ENCODE measurements at places on chromosomes 16 and 17.

- no peak for DNase-seq
Observed at GRCh38 chr16:71338632-71339031, 19.9 kb upstream of the CALB2 start.

DNA sequence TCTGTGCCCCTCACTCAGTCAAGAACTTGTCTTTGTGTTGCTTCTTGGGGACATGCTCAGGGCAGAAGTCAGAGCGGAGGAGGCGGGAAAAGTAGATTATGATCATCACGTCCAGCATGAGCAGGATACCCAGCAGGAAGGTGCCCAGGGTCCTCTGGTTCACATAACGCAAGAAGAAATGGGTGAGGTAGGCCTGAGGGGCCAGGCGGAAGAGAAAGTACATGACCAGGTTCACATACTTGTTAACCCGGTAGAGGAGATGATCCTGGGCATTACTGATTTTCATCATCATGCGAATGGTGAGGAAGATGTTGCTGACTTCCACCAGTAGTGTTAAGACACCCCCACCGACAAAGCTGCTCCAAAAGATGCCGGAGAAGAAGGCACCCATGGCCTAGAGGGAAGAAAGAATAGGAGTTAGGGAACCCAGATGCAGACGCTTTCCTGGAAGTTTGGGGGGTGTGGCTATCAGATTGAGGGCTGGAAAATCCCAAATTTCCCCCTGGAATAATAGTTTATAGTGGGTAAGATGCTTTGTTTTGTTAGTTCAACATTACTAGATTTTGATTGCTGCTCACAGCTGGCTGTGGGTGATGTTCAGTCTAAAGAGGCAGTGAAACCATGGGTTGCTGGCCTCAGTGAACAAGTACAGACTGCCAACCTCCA is 1.4 kb downstream of the TLCD1 start:
- no peak for DNase-seq

DNA sequence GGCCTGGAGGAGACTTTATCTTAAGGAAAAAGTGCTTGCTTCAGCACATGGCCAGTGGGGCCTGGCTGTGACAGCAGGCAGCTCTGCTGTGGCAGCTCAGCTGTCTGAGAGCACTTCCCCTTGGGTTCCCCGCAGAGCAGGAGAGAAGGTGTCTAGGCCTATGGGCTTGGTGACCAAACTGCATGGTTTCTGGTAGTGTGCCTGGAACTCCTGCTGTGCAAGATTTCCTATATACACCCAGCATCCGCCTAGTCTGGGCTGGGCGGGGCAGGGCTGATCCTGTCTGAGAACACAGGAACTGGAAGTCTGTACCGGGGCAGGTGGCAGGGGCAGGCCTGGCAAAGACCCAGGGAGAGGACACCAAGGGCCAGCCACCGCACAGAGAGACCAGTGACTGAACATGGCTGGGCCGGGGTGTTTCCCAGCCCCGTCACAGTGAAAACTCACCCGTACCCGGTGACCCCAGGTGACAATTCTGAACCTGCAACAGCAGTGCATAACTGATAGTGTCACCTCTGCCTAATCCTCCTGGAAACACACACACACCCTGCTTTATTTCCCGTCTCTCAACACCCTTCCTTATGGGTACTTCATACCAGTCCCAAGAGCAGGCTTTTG is 39.3 kb downstream of the CHD9 start:
- DNase-seq, result peak; percentile 31

DNA sequence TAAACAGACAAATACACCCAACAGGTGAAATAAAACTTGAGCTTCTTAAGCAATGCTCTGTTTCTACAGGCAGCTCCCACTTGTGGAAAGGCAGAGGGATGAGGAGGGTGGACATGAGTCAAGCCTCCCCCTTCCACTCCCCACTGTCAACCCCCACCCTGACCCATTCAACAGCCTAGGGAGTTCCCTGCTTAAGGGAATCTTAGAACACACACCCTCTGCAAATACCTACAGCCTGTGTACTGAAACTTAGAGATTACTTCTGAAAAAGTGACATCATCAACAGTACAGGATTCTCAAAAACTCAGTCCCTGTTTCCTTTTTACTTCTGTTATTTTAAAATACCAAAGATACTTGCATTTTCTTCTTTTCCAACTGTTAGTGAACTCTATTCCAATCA is 345.4 kb downstream of the SOX9 start:
- DNase-seq, result no peak

- no peak for DNase-seq
Observed at GRCh38 chr16:11697319-11697718, 29.1 kb downstream of the SNN start.

DNA sequence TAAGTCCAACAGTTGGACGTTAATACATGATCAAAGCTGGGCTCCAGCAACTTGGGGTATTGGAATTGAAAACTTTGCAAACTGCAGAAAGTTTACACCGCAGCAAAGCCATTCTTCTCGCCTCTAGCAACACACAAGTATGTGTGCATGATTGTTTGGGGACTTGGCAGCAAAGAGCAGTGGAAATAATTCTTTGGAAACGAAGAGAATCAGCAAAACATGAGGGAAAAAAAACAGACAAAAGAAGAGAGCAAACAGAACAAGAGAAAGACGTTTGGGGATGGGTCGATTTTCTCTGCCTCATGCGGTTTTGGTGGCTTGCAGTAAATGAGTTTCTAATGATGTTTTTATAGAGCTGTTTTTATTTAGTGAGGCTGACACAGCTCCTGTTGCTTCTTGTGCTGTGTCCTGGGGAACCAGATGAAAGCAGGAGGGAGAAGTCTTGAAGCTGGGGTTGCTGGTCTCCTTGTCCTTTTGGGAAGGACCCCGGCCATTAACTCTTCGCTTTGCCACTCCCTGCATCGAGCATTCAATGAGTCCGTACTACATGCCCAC is 502.9 kb downstream of the GRIN2A start:
- no peak for DNase-seq

- no peak for DNase-seq
Observed at GRCh38 chr17:21233581-21234347, 19.4 kb downstream of the NATD1 start.

DNA sequence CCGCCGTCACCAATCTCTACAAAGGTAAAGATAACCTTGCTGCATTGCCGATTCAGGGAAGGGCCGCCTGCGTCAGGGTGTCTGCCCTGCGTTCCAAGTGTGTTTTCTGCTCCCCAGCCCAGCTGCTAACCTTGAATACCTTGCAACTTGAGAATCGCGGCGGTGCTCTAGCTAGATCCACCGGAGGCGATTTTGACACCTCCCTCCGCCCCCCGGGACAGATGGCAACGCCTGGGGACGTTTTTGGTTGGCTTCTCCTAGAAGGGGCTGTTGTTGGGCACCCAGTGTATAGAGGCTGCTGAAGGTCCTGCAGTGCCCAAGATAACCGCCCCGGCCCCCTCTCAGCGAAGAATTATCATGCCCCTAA is 1.5 kb downstream of the HAPSTR1 start:
- DNase-seq, result peak; percentile 21

DNA sequence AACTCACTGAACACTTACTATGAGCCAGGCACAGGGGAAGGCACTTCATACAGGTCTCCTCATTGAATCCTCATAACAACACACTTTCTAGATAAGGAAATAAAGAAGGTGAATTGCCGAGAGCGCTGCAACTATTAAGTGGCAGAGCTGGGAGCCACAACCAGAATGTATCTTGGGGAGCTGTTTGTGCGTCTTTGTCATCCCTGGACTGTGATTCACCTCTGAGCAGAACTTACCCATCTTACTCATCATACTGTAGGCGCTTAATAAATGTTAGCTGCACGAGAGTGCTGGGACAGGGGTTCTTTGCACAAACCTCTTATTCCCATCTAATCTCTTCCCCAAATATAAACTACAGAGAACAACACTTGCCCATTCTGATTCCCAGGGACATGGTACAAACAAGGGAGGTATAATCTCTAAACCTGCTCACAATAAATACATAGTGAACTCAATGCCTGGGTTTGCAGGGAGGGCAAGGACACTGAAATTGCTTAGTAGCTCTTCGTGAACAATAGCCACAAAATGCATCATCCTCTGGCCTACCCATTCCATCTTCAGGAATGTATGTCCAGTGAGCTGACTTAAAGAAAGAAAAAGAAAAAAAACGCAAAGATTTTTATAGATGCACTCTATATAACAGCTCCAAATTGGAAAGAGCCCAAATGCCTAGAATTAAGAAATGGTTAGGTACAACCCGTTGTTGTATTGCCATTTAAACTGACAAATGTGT is 43.0 kb downstream of the MYO18A start:
- peak; percentile 35 for DNase-seq

DNA sequence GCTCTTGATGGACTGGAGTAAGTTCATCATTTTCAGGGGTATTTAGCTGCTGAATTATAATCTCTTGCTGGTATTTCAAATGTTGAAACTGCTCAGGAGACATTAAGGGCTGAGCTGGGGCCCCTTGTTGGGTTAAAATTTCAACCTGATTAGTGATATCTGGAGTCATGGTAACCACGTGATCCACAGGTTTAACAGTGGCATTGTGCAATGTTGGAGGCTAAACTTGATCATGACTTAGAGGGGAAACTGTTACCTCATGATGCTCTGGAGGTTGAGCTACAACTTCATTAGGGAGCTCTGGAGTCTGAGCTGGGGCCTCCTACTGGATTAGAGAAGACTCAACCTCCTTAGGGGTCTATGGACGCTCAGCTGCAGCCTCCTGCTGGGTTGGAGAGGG is 17.2 kb upstream of the MPP2 start:
- DNase-seq, result no peak

DNA sequence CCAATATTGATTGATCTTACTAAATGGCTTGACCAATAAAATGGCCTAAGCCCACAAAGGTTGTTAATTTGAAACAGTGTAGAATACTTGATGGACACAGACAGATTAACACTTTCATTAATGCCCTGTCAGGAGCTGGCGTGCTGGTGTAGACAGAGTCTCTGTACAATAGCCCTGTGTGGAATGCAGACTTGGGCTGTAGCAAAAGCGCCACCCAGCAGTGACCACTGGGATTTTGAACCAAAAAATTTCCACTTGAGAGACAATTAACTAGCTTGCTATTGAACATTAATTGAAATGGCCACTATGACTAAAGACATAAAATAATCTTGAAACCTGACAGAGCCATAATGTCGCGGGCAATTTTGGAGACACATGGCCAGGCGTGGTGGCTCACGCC is 19.7 kb upstream of the GUCY2D start:
- no peak for DNase-seq

DNA sequence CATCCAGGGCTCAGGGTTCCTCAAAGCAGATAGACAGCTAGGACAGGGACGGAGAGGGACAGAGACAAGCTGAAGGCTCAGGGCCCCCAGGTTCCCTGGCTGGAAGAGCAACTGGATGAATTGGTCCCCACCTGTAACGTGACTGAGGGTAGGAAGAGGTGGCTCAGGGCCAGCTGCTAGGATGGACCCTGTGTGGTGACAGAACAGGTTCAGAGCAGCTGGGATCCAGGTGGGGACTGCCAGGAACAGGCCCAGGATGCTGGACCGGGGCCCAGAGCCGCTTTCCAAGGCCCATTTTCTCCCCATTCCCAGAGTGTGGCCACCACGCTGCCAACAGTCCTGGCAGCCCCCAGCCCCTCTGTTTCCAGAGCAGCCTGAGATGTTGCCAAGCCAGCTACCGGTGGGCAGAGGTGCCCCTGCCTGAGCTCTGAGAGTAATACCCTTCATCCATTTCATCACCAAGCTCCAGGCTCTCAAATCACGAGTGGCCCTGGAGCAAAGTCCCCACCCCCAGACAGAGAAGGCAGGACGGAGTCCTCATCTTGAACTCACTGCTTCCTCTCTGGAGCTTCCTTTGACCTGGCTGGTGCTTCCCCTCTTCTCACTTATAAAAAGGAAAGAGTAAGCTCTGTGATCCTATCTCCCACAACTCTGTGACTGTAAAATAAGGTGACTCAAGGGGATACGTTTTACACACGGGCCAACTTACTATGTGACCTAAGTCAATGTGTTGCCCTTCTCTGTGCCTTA is 79.6 kb downstream of the TMEM132E start:
- no peak for DNase-seq

DNA sequence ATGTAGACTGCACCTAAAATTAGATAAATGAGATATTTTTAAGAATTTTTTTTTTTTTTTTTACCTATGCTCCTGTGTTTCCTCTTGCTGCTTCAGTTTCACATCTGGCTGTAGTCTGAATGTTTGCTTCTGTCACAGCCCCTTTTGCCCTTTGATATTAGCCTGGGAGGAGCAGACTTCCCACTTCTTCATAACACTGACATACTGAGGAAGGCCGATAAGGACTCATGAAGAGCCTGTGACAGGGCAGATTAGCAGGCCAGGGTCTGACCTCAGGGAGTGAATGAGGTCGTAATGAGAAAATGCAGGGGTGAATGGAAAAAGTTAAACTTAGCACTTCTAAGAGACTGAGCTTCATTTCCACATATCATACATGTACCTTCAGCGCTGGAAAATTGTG is at the start of gene SLFN14:
SLFN14 (minus strand) TSS at position 117 of the 400 bp plus-strand sequence. CDS start 2,757 bp downstream, outside the sequence.
- no peak for DNase-seq

- DNase-seq, result no peak
Observed at GRCh38 chr17:11893862-11894261, 103.4 kb downstream of the ZNF18 start.

- DNase-seq, result no peak
Observed at GRCh38 chr16:987906-988305, 6.3 kb downstream of the SOX8 start.

GRCh38 chr16:4976079-4976478 is 17.9 kb downstream of the SEC14L5 start:
- no peak for DNase-seq

- no peak for DNase-seq
Observed at GRCh38 chr16:51651061-51651466, 500.0 kb upstream of the SALL1 start.

DNA sequence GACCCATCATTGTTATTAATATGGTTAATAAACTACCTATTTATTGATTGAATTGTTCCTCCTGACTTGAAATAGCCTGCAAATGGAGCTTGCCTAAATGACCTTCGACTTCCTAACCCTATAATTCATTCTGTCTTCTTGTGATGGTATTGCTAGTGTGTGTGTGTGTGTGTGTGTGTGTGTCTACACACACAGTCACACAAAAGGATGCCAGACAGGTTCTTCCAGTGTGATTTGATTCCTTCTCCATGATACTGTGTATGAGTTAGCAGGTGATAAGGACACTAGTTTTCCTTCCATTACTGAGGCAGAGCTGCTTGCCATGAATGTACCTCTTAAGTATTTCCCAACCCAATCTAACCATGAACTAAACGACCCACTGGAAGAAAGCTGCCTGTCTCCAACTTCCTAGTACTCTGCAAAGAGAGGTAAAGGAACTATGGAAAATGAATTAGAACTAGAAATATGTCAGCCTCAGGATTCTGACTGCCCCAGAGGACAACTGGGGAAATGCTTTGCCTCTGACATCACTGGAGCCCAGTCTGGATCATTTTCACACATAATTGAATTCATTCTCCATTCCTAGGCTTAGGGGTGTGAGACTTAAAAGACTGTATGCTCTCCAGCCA is 3.5 kb upstream of the CDC6 start:
- DNase-seq, result no peak
